Uterus (tissue), 4 donors: ENCODE measurements at places on chromosomes 7 and 10. TPM values are rescaled to one million over a fixed set of nuclear protein-coding genes. Genes with fewer than 3 reads are reported as not detected.

Gene ZPBP
- 0.62 TPM for total RNA-seq

Gene GRID1
- 6.9 TPM for total RNA-seq

DNA sequence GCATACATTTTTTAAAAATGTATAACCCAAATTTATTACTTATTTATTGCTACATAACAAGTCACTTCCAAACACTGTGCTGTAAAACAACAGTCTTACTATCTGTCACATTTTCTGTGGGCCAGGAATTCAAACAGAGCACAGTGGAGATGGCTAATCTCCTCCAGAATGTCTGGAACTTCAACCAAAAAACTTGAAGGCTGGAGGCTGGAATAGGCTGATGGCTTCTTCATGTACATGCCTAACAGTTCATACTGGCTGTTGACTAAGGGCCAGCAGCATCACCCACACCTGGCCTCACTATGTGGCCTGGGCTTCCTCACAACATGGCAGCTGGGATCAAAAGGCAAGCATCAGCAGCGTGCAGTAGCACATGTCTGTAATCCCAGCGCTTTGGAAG is 92.4 kb upstream of the KMT2E start:
- no peak for DNase-seq

DNA sequence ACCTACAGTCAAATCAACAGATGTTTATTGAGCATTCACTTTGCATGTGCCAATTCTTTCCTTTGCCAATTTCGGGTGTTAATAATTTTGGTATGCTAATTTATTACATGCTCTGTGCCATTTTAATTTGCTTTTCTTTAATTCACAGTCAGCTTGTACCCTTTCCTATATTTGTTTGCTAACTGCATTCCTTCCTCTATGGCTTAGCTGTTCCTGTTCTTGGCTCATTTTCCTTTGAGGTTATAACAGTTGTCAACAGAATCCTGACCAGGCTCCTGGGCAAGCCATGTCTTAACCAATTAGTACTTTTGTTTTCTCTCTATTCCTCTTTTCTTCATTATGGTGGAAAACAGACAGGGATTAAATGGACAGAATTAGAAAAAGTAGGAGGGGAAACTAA is 73.6 kb upstream of the RPA3 start:
- no peak for DNase-seq

GRCh38 chr10:89255793-89256192 is 4.2 kb upstream of the LIPA start:
- DNase-seq: no peak

- DNase-seq: no peak
Measured at GRCh38 chr7:97460433-97460832, 271.5 kb upstream of the TAC1 start.

DNA sequence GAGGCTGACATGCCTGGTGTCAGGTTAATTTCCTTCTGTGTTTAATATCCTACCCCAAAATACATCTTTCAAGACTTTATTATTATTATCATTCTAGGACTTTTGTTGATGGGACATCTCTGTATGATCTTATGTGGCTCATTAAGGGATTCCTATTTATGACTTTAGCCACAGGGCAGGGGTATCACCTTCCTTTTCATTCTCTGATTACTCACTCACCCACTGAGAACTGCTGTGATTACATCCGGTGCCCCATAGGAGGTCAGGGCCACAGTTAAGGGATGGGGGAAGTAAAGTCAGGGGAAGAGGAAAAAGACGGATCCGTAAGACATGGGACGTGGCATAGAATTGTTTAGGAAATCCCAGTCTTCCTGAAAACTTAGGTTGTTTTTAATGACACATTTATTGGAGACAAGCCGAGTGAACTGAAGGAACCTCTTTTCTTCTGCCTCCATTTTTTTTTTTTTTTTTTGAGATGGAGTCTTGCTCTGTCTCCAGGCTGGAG is 61.0 kb upstream of the PITRM1 start:
- no peak for DNase-seq
